Left lobe of liver (tissue), 2 donors: ENCODE measurements at places on chromosomes 11 and 22.

- DNase-seq, result no peak
Measured at GRCh38 chr11:68362801-68363379, 50.5 kb downstream of the LRP5 start.

- DNase-seq, result no peak
Measured at GRCh38 chr22:37485395-37486223, 575 bp downstream of the MFNG start.

- no peak for DNase-seq
Measured at GRCh38 chr11:115617767-115618166, 113.6 kb upstream of the CADM1 start.

- no peak for DNase-seq
Measured at GRCh38 chr11:28529540-28530410, 421.6 kb downstream of the METTL15 start.

DNA sequence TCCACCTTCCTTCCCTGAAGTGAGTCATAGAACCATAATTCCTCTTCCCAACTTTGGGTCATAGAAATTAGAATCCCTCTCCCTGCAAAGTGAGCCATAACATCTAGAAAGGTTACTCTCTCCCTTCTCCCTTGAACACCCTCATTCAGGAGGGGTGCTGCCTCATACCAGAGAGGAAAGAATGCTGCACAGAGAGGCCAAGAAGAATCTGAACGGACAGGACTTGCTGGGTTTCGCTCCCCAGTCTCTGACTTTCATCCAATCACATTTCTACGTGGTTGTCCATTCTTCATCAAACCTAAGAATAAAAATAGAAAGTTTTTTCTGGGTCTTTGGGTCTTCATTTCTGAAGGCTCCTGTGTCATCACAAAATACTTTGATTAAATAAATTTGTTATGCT is 31.0 kb upstream of the BIRC3 start:
- no peak for DNase-seq

DNA sequence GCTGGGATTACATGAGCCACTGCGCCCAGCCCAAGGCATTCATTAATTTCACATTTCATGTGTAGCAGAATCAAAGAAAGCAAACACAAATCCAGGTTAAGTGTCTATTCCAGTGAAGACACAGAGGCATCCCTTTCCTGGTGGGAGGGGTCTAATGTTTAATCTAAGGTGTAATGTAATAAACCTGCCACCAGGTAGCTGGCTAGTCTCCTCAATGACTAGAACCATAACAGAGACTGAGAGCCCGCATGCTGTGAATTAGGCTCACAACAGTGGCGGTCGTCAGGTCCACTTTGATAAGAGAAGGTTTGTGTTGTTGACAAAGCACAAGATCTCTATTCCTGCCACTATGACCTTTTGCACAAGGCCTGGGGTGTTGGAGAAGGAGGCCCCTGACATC is 64.2 kb upstream of the ADA2 start:
- DNase-seq, result no peak

GRCh38 chr11:77865805-77866204 is 44.9 kb downstream of the AAMDC start:
- DNase-seq, result no peak

- DNase-seq, result no peak
Measured at GRCh38 chr22:35892192-35892591, 136.4 kb downstream of the RBFOX2 start.

- peak; percentile 53 for DNase-seq
Measured at GRCh38 chr11:14422052-14422813, 63.2 kb upstream of the RRAS2 start.
